ENCODE measurements at places on chromosomes 7 and 10. TPM values are rescaled to one million over a fixed set of nuclear protein-coding genes. Genes with fewer than 3 reads are reported as not detected.

DNA sequence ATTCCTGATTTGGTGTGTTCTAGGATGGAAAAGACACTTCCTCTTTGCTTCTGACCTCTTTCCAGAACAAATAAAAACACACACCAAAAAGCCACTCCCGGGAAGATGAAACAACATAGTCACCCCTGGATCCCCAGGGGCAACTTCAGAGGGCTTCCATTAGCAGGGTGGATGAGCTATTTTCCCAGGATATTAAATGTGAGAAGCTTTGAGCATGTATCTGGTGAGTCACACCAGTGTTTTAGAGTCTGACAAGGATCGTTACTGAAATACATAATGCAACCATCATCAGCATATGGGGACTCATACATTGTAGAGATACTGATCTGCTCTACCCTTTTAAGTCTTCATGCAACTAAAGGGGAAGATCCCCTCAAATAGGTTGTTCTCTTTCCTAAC lies 115.5 kb upstream of the ZNF438 start:
- DNase-seq: no peak

DNA sequence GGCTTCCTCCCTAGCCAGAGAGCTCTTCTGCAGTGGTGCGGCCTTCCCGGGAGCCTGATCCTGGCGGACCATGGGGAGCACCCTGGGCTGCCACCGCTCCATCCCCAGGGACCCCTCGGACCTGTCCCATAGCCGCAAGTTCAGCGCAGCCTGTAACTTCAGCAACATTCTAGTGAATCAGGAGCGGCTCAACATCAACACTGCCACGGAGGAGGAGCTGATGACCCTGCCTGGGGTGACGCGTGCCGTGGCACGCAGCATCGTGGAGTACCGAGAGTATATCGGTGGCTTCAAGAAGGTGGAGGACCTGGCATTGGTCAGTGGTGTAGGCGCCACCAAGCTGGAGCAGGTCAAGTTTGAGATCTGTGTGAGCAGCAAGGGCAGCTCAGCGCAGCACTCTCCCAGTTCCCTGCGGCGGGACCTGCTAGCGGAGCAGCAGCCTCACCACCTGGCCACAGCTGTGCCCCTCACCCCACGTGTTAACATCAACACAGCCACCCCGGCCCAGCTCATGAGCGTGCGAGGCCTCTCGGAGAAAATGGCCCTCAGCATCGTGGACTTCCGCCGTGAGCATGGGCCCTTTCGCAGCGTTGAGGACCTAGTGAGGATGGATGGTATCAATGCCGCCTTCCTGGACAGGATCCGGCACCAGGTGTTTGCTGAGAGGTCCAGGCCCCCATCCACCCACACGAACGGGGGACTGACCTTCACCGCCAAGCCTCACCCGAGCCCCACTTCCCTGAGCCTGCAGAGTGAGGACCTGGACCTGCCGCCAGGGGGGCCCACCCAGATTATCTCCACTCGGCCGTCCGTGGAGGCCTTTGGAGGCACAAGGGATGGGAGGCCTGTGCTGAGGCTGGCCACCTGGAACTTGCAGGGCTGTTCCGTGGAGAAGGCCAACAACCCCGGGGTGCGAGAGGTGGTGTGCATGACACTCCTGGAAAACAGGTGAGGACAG lies 1.5 kb downstream of the EEPD1 start:
- no peak for DNase-seq

DNA sequence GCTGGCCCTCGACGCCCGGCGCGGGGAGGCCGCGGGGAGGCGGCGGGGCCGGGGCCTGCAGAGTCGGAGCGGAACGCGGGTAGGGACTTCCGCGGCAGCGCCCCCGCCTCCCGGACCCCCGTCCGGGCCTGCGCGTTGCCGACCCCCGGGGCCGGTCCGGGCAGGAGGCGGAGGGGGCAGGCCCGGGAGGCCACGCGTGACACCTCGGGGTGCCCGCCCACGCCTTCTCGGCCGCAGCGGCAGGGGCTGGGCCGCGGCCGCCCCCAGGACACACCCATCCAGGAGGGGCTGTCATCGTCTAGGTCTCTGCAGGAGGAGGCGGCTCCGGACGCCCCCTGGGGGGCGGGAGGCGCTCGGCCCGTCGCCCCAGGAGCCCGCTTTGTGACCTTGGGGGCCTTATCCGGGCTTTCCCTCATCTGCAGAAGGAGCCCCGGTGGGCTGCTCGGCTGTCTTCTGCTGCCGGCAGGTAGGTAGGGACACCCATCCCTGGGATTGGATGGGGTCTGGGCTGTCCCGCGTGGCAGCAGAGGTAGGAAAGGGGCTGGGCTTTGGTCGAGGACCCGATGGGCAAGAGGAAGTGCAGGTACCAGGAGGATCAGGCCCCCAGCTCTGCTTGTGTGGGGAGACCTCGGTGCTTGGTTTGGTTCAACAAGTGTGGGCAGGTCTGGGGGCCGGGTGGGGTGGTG lies 569 bp downstream of the ZNF316 start:
- DNase-seq: peak; percentile 30

DNA sequence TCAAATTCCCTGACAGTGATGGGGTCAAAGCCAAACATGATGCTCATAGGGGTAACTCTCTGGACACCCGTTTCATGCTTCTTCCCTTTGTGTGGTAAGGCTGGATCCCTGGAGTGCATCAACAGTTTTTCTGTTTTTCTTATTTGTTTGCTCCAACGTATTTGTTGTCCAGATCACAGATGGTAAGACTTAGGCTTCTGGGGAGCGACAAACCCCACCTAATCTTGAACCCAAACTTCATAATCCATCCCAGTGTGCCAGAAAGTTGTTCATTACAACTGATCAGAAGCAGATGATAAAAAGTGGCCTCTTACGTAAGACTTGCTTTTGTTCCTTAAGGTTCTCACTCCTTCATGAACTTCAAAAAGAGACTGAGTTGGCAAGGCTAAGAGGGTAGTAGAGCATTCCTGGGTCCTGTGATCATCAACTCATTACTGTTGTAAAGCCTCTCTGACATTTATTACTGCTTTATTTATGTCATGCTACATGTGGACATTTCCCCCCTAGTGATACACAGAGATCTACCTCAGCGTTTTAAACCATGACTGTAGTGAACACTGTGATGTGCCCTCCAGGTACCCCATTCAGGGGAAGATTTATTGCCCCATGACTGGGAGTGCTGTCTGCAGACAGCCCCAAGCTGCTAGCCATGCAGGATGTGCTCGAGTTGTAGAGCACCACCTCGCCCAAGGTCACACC lies 125.6 kb downstream of the CCDC71L start:
- no peak for DNase-seq

Gene BZW2
- 65.7 TPM for total RNA-seq

DNA sequence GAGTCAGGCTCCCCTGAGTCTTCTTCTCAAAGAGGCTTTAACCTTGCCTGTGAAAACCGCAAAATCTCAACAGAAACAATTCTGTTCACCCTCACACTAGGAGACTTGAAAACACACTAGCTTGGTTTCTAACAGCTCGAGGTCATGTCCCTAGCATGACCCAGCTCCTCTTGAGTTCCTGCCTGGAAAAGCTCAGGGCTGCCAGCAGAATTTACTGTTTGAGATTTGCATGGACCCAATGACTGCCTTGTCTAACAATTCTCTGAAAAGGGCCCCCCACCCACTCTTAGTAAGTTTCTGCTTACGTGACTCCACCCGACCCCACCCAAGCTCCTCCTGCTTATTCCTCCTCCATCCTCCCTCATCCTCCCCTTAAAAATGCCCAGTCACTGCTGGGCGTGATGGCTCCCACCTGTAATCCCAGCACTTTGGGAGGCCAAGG lies 85.1 kb upstream of the KMT2C start:
- DNase-seq: no peak

DNA sequence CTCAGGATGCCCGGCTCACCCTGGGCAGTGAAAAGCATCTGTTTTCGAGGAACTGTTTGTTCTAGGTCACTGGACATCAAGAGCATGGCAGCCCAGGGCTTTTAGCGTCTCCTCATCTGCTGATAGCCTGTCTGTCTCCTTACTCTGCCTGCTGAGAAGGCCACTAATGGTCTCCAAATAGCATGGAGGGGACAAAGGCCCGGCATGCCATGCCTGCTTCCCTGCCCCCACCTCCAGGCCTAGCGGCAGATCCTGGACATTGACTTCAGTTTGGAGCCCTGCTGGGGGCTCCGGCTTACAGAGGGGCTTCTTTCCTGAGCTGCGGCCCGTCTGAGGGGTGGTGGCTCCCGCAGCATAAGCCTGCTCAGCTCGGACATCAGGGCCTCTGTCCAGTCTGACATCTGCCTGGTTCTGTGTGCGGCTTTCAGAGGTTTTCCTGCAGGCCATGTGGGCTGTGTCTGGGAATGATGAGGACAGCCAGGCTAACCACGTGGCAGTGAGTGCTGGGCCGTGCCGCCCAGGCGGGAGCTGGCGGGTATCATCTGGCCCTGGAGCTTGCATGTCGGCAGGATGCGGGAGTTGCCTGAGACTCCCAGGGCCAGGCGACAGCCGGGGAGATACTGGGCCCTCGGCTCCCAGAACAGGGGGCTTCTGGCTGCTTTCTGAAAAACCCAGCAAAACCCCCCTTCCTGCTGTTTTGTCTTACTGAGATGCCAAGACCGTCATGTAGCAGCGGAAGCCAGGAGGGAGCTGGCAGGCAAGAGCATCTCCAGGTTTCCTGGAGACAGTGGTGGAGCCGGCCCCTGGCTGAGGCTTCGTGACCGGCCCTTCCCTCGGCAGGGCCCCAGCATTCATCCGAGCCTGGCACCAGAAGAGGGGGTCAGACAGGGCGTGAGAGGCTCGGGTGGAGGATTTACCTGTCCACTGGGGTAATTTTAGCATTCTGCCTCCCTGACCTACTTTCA lies 9.2 kb downstream of the PFKFB3 start:
- DNase-seq: no peak

- DNase-seq: no peak
Observed at GRCh38 chr10:28186887-28187578, 115.8 kb downstream of the MPP7 start.

DNA sequence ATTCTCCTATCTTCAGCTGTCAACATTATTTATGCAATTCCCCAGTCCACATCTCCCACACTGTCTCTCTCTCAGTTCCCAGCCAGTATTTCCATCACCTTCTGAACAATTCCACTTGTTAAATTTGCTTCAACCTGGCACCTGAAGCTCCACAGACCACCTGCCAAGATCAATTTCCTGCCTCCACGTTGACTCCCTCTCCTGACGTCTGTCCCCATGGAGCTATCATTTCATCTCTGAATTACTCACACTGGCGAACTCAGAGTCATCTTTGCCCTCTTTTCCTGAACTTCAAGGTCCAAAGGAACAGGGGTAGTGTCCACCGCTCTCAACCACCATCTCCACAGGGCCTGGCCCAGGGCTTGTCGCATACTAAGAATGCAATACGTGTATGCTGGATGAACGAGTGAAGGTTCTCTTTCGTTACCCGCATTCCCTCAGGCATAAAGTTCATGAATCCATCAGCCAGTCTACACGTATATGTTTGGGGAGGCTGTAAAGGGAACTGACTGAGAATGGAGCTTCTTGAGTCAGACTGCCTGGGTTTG lies 183.3 kb downstream of the JCAD start:
- no peak for DNase-seq

DNA sequence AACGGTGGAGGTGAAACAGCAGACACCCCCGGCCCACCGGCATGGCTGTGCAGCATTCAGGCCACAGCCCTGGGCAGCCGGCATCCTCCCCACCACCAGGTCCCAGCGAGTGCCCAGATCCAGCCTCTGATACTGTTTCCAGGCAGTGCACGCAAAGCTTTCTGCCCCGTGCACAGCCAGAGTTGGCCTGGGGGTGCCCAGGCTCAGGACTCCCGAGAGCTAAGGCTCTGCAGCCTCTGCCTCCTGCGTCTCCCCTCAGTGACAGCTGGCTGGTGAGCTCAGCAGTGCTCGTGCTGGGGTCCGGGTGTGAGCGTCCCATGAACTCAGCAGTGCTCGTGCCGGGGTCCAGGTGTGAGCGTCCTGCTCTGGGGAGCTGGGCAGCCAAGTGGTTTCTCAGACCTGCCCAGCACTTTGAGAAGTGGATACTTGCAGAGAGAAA lies 65.4 kb downstream of the CFAP46 start:
- DNase-seq: no peak

- no peak for DNase-seq
Observed at GRCh38 chr7:95921543-95921942, 149.2 kb downstream of the DYNC1I1 start.

DNA sequence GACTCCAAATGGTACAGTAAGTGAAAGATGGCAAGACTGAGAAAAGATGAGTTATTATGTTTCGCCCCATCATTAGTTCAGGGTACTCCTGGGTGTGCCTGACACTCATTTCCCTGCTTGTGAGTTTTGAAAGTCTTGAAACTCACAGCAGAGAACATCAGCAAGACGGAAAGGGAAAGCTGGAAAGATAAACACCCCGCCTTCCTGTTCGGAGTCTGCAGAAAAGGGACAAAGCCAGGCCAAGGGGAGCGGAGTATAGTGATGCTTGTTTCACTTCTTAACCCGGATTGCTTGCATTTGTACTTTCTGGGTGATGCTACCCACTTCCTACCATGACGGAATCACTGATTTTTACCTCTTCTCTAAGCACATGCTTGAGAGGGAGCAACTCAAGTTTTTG lies 294.5 kb downstream of the FRMD4A start:
- no peak for DNase-seq

DNA sequence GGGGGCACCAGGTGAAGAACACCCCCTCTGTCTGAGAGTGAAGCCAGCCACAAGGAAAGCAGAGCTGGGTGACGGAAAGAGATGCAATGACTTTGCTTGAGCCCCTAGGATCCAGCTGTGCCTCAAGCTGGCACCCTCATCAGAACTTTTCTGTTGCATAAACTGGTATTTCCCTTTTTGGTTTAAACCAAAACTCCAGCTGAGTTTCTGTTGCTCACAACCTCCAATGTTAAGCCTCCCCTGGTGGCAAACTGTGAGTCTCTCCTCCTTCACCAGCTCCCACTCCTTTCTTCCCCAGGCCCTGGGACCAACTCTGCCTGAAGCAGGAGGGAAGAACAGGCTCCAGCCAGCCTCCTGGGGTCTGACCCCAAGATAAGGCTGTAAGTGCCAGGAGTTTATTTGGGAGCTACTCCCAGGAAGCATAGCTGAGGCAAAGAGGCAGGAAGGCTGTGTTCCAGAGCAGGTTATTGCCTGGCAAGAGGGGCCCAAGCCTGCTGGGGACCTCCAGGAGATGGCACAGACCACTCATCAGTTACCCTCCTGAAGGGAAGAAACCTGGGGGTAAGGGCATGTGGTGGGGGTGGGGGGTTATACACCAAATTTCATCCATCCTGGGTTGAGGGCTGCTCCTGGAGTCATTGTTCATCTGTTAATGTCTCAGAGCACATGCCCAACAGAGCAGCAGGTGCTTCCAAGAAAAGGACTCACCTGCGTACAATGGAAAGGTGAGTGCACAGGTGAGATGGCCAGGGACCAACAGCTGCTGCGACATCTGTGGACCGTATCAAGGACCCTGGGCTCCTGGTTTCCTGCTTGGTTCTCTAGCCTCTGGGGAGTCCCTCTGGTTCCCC lies 73.3 kb upstream of the NANOS1 start:
- DNase-seq: no peak

Gene EIF4EBP2
- total RNA-seq: 64.4 TPM

- no peak for DNase-seq
Observed at GRCh38 chr10:79413196-79413595, 32.2 kb downstream of the ZCCHC24 start.

GRCh38 chr7:113285411-113285810 lies 167.1 kb upstream of the SMIM30 start:
- no peak for DNase-seq

- no peak for DNase-seq
Observed at GRCh38 chr7:106927536-106927935, 62.5 kb downstream of the PIK3CG start.

All from thyroid gland (tissue), 4 donors.